Omental fat pad (tissue), 4 donors: ENCODE measurements at places on chromosomes 12 and 14.

DNA sequence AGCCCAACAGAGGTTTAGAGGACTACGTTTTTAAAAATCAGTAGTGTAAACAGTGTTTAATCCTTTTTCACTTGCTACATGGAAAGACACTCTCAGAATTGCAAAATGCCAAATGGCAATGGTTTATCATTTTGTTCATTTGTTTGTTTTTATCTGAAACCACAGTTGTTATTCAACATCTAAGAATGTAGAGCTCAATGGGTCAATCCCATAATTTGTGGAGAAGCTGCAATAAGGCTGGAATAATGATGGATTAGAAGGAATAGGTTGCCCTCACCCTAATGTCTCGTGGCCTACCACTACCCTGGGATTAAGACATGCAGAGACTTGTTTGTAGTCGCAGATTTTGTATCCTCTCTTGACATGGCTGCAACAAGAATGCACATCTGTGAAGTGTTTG lies 115.7 kb downstream of the LLPH start:
- no peak for DNase-seq

GRCh38 chr12:93139028-93139665 lies 210.1 kb upstream of the EEA1 start:
- DNase-seq: no peak

GRCh38 chr14:56797569-56798446 lies 12.5 kb downstream of the OTX2 start:
- no peak for DNase-seq

GRCh38 chr14:68042586-68043210 lies 223.1 kb downstream of the RAD51B start:
- DNase-seq: no peak

GRCh38 chr14:54420478-54421142 lies 20.6 kb downstream of the CNIH1 start:
- DNase-seq: peak; percentile 42

DNA sequence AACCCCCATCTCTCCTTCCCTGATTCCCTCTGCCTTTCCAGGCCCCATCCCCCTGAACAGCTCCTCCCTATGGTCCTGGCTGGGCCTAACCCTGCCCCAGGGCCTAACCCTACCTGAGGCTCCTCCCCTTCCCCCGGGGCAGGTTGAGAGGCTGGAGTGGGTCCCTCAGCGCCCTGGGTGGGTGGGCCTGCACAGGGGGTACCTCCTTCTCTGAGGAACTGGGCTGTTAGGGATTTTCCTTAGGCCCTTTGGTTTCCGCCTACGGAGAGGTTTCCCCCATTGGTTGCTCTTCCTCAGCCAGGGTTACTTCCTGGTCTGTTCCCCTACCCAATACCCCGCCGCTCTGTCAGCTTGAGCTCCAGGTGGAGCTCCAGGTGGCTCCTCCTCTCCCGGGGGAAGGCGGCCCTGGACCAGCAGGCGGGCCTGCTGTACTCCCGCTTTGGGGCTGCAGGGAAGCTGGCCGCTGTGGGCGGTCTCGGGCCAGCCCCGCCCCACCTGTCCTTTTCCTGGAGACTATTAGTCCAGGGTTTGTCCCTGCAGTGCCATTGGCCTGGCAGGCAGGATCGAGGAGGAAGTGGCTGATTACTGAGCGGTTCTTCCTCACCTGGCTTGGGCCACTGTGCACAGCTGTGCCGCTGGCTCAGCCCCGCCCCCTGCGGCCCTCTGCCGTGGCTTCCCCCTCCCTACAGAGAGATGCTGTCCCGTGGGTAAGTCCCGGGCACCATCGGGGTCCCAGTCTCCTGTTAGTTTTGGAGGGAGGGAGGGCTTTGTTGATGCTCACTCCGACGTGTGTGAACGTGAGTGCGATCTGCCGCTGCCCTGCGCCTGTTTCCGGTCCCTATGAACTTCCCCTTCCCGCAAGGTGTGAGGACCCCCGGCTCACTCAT lies 2.5 kb downstream of the C12orf57 start:
- DNase-seq: no peak
